ENCODE measurements at places on chromosomes 11 and 22. TPM values are rescaled to one million over a fixed set of nuclear protein-coding genes. Genes with fewer than 3 reads are reported as not detected.
A peak's percentile ranks its signal among the peaks of the same experiment; 100 is the strongest.

- H3K27ac ChIP-seq, result no peak overlapping the region
- no peaks in the 10 kb centered on the region for H3K27me3 ChIP-seq
- no peak for DNase-seq
- H3K4me3 ChIP-seq, result no peak overlapping the region
- peaks cover 13% of the 10 kb centered on the region for H3K36me3 ChIP-seq
These were observed 3.5 kb downstream of the PGGHG start for GRCh38 chr11:292211-293121.

DNA sequence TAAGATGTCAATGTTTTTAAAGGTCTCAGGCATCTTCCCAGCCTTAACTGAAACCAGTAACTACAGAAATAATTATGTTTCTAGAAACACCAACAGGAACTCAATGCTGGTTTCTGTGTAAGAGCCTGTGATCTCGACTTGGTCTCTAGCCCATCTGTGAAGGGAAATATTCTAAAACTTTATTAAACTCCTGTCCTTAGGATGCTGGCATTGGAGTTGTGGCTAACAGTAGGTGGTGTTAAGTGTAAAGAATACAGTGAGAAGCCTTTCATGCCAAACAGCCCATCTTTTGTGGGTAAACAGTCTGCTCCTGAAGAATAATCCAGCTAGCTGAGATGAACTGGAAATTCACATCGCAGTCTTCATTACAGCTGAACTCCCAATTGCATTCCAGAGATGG, 133.2 kb downstream of the ADAMTS15 start:
- peaks cover 3% of the 10 kb centered on the region for H3K27me3 ChIP-seq
- H3K4me3 ChIP-seq, result no peak overlapping the region
- no peak overlapping the region for H3K27ac ChIP-seq
- DNase-seq, result no peak

GRCh38 chr11:15772547-15772946, 583.8 kb downstream of the SOX6 start:
- no peak overlapping the region for H3K27ac ChIP-seq
- no peaks in the 10 kb centered on the region for H3K36me3 ChIP-seq
- no peak overlapping the region for H3K4me3 ChIP-seq
- no peak for DNase-seq

DNA sequence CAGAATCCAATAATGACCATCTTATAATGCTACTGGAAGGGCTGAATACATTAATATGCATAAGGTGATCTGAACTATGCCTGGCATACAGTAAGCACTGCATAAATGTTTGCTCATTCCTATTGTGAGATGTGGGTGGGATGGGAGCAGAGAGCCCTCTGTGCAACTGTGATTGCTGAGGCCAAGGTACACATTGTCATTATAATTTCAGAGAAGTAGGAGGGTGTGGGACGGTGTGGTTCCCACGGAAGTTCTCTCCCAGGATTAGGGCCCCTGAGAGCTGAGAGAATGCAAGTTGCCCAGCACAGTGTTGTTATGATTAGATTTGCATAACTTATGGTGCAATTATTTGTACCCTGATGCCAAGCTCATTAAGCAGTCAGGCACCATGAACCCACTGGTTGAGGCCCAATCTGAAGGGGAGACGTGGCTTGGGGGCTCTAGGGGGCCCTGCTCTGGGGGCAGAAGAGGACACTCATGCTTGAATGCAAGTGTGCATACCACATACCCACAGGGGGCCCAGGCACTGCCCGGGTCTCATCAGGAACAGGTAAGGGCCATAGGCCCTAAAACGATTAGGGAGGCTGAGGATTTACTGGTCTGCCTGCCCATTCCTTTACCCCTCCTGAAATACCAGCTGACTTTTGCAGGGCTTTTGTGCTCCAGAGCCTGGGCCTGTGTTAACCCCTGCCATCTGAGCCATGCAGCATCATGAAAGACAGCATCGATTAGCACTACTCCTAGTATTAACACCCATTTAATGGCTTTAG, 72.8 kb downstream of the THAP12 start:
- no peak for DNase-seq
- H3K27me3 ChIP-seq, result no peaks in the 10 kb centered on the region
- no peak overlapping the region for H3K27ac ChIP-seq
- no peak overlapping the region for H3K4me3 ChIP-seq
- H3K4me1 ChIP-seq, result no peaks in the 10 kb centered on the region
- no peaks in the 10 kb centered on the region for H3K36me3 ChIP-seq

DNA sequence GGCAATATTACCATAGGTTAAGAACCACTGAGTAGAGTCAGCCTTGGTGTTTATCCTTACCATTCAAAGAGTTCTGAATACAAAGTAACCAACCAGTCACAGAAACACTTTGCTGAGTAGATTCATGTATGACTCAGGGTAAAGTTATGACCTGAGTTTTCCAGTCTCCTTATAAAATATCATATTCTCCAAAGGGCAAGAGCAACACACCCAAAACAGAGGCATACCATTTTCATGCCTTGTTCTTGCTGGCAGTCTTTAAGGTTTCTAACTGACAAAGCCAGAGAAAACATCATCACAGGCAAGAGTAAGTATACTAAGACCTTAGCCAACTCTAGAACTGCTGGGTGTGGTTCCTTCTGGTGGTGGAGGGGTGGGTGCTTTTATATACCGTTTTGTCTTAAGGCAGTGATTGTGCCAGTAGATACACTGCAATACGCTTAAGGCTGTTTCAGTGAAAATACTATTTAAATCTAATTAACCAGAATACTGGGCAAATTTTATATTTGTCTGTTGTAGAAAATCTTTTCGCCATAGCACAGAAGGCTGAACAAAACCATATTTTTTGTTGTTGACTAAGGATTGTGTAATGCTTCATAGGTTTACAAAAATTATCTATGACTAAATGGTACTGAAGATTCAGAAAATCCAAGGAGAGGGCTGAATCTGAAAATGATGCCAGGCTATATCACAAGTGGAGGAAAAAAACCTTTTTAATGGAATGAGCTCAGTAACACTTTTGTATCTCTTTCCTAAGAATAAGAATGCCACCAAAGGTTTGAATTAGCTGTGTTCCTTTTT, 3.0 kb downstream of the ATL3 start:
- H3K27ac ChIP-seq, result no peak overlapping the region
- peaks cover 24% of the 10 kb centered on the region for H3K4me1 ChIP-seq
- H3K27me3 ChIP-seq, result no peaks in the 10 kb centered on the region
- H3K36me3 ChIP-seq, result peaks cover 5% of the 10 kb centered on the region

DNA sequence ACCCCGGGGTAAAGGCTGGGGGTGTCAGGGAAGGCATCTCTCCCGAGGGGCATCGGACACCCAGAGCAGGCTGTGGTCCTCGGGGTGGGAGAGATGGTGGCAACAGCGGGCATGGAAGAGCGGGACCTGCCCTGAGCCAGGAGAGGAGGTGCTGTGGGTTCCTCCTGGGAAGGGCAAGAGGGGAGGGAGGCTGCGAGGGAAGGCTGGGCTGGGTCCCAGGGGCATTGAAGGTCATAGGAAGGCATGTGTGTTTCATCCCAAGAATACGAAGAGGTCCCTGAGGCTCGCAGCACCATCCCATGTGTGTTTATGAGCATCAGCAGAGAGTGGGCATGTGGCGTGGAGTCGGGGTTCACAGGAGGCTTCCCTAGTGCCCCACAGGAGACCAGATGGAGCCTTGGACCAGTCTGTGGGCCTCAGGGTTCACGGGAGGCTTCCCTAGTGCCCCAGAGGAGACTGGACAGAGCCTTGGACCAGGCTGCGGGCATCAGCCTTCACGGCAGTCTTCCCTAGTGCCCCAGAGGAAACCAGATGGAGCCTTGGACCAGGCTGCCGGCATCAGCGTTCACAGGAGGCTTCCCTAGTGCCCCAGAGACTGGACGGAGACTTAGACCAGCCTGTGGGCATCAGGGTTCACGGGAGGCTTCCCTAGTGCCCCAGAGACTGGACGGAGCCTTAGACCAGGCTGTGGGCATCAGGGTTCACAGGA, 420.6 kb downstream of the BRD1 start:
- no peak overlapping the region for H3K27ac ChIP-seq
- no peaks in the 10 kb centered on the region for H3K4me1 ChIP-seq
- DNase-seq, result no peak
- no peaks in the 10 kb centered on the region for H3K36me3 ChIP-seq

- DNase-seq, result no peak
- H3K27me3 ChIP-seq, result no peaks in the 10 kb centered on the region
- no peak overlapping the region for H3K4me3 ChIP-seq
- no peak overlapping the region for H3K27ac ChIP-seq
- no peaks in the 10 kb centered on the region for H3K4me1 ChIP-seq
- no peaks in the 10 kb centered on the region for H3K36me3 ChIP-seq
These were observed 65.9 kb downstream of the BLID start for GRCh38 chr11:122050021-122050690.

DNA sequence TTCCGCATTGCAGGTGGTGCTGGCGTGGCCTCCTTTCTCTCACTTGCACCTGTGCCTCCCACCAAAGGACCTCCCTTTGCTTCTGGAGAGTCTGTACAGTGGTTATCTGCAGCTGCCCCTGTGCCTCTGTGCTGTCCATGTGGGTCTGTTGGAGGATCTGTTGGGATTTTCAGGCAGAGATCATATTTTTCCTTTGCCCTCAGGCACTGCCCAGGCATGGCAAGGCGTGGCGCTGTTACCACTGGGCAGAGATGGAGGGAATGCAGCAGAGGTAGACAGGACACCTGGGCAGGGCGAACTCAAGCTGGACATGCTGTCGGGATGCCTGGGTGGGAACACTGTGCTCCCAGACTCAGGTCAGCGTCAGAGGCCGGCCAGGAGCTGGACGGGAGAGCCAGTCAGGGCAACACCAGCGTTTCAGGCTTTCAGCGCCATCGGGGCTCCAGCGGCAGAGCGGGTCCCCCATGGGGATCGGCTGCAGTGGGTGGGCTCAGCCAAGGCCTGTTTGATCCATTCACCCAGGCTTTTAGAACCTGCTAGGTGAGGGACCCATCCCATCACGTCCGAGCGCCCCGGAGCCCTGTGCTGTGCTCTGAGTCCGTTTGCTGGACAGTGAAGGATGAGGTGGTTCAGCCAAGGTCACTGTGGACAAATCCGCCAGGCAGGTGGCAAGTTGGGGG, 718.9 kb downstream of the BRD1 start:
- no peaks in the 10 kb centered on the region for H3K4me1 ChIP-seq
- no peak overlapping the region for H3K27ac ChIP-seq
- DNase-seq, result no peak
- H3K36me3 ChIP-seq, result no peaks in the 10 kb centered on the region

GRCh38 chr11:60960405-60960804, 8.4 kb upstream of the SLC15A3 start:
- no peak for DNase-seq
- no peak overlapping the region for H3K27ac ChIP-seq

DNA sequence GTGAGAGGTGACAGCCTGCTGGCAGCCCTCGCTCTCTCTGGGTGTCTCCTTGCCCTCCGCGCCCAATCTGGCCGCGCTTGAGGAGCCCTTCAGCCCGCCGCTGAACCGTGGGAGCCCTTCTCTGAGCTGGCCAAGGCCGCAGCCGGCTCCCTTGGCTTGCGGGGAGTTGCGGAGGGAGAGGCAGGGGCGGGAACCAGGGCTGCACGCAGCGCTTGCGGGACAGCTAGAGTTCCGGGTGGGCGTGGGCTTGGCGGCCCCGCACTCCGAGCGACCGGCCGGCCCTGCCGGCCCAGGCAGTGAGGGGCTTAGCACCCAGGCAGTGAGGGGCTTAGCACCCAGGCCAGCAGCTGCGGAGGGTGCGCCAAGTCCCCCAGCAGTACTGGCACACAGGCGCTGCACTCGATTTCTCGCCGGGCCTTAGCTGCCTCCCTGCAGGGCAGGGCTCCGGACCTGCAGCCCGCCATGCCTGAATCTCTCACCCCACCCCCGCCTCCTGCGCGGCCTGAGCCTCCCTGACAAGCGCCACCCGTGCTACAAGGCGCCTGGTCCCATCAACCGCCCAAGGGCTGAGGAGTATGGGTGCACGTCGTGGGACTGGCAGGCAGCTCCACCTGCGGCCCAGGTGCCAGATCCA, 1526.1 kb downstream of the FAM181B start:
- H3K36me3 ChIP-seq, result no peaks in the 10 kb centered on the region
- DNase-seq, result no peak
- no peak overlapping the region for H3K4me3 ChIP-seq
- H3K4me1 ChIP-seq, result no peaks in the 10 kb centered on the region

DNA sequence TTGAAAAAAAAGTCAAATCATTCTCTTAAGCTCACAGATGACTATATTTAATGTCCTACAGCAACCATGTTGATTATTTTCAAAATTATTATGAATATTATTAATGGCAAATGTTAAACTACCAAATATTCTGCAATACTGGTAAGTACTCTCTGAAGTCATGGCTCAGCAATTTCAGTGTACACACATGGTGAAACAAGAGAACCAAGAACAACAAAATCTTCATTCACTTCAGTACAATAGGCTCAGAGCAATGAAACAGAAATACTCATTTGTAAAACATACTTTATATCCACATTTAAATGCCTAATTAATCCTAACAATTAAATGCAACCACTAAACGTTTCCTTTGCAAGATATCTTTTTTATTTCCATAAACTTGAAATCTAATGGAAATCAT, 347.2 kb downstream of the TTC28 start:
- no peaks in the 10 kb centered on the region for H3K27me3 ChIP-seq
- DNase-seq, result no peak

DNA sequence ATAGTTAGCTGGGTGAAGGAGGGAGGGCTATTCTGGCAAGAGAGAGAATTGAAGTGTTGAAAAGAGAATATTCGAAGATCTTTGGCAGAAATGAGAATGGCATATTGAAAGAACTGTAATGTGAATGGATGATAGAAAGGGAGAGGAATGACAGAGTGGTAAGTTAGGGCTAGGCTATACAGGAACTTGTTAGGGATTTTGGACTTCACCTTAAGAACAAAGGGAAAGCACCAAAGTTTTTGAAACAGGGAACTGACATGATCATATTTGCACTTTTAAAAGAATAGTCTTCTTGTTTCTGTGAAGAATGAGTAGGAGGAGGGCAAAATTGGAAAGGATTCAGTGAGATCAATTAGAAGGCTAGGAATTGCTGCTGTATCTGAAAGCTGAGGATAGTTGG, 119.3 kb downstream of the METTL15 start:
- DNase-seq, result no peak
- no peaks in the 10 kb centered on the region for H3K27me3 ChIP-seq
- no peak overlapping the region for H3K4me3 ChIP-seq
- H3K27ac ChIP-seq, result no peak overlapping the region
- H3K4me1 ChIP-seq, result no peaks in the 10 kb centered on the region

- H3K27me3 ChIP-seq, result no peaks in the 10 kb centered on the region
- peaks cover 6% of the 10 kb centered on the region for H3K4me1 ChIP-seq
- no peak overlapping the region for H3K4me3 ChIP-seq
- peaks cover 79% of the 10 kb centered on the region for H3K36me3 ChIP-seq
- DNase-seq, result peak; percentile 64
These were observed 16.3 kb downstream of the SDHAF2 start for GRCh38 chr11:61446211-61446651.

DNA sequence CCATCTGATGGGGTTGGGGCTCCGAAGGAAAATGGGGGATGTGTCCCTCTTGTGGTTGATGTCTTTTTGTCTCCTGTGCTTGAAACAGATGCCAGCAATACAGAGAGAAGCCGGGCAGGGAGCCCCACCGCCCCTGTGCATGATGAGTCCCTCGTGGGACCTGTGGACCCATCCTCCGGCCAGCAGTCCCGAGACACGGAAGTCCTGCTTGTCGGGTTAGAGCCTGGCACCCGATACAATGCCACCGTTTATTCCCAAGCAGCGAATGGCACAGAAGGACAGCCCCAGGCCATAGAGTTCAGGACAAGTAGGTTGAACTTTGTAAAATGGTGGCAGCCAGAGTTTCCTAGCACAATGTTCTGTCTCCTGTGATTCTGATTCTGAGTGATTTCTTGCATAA, 91.7 kb upstream of the OR4B1 start:
- peaks cover 76% of the 10 kb centered on the region for H3K36me3 ChIP-seq
- no peak overlapping the region for H3K27ac ChIP-seq
- no peaks in the 10 kb centered on the region for H3K27me3 ChIP-seq
- no peaks in the 10 kb centered on the region for H3K4me1 ChIP-seq
- DNase-seq, result no peak

ELMOD1 gene
- total RNA-seq, result not detected

HEPHL1 gene
- total RNA-seq, result not detected

NRIP3 gene
- total RNA-seq, result 4.6 TPM

DDI1 gene
- not detected for total RNA-seq

NOX4 gene
- total RNA-seq, result not detected

CTSW gene
- 21.6 TPM for total RNA-seq

MS4A4E gene
- total RNA-seq, result not detected
